ENCODE measurements at places on chromosomes 12 and 14.

GRCh38 chr14:103280278-103280928, 53.6 kb upstream of the EIF5 start:
- DNase-seq, result no peak

DNA sequence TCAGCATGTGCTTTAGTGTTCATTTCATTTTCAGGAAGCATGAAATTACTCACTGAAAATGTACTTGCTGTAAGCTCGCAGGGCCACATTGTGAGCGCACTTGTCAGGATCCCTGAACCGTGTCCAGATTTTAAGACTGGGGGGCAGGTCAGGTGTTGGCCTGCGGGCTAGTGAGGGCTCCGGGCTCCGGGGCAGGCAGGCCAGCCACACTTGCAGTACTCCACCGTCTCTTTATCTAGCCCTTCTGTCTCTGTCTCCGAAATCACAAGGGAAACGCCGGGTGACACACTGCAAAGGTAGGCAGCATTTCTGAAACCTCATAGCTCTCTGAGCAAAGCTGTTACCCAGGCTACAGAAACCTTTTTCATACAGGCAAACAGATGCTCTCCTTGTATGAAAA, 98.7 kb downstream of the EML1 start:
- DNase-seq, result no peak

GRCh38 chr14:53929871-53930715, 26.5 kb downstream of the BMP4 start:
- no peak for DNase-seq

DNA sequence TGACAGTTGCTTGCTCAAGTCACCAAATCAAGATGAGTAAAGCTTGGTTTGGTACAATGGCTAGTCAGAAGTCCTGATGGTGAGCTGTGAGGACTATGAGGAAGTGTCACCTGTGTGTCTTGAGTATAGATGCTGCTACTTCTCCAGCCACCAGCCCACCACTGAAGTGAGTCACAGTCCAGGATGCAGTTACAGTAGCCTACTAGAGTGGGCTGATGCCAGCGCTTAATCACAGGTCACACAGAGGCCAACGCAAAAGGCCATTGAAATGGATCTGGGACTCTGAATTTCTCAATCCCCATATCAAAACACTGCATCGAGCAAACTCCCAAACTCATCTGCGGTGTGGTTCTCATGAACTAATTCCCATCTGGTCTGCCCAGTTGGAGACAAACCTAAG, 223.1 kb downstream of the ANO6 start:
- no peak for DNase-seq

GRCh38 chr14:92866181-92866752, 56.7 kb upstream of the CHGA start:
- no peak for DNase-seq

DNA sequence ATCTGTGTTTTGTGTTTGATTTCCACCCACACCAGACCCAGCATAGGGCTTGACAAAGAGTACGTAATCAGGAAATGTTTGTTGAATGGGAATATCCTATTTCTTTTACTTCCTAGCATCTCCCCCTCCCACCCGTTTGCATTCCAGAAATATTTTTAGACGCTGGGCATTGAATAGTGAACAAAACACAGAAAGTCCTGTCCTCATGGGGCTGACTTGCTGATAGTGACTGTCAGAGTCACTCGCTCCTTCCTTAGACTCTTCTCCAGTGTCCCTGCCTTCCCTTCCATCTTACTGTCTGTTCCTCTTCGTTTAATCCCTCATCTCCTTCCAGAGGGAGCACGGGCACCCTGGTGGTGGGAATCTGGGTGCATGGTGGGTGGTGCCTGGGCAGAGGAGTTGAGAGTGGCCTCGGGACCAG, 53.6 kb downstream of the SLC25A47 start:
- DNase-seq, result no peak

DNA sequence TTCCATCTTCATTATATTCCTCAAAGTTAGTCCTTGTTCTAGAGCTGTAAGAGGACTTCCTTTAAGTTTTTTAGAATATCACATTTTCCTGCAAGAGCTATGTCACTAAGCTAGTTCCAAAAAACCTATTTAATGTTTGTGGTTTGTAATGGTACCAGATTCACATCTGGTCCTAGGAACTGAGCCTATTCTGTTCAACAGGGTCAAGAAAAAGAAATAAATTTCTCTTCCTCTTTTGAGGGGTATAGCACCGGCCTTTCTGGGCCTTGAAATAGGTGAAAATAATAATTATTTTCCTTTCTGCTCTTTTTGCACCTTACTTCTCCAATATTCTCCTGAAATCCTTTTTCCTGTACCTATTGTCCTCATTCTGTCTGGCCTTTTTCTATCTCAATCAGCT, 3.6 kb upstream of the STXBP6 start:
- DNase-seq, result no peak

DNA sequence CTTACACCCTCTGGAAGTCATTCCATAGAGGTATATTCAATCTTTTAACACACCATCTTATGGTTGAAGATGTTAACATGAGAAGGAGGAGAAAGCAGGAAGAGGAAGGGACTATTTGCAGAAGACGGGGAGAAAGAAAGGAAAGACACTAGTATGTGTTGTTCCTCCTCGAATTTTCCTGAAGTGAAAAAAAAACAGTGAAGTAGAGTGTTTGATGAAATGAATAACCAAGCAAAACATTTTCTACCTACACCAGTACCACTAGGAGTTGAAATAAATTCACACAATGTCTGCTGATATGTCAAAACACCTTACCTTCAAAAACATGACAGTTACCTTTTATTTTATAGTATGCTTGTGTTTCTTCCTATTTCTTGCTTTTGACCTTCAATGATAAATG, 1.4 kb upstream of the CNOT2 start:
- no peak for DNase-seq

DNA sequence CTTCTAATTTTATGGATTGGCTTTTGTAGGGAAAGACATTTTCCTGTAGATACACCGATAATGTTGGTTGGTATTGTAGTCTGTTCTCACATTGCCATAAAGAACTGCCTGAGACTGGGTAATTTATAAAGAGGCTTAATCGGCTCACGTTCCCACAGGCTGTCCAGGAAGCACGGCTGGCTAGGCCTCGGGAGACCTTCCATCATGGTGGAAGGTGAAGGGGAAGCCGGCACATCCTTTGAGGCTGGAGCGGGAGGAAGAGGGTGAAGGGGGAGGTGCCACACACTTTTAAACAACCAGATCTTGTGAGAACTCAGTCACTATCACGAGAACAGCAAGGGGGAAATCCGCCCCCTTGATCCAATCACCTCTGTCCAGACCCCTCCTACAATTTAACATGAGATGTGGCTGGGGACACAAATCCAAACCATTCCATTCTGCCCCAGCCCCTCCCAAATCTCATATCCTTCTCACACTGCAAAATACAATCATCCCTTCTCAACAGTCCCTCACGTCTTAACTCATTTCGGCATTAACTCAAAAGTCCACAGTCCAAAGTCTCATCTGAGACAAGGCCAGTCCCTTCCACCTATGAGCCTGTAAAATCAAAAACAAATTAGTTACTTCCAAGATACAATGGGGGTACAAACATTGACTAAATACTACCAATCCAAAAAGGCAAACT, 66.7 kb upstream of the EIF5 start:
- no peak for DNase-seq

DNA sequence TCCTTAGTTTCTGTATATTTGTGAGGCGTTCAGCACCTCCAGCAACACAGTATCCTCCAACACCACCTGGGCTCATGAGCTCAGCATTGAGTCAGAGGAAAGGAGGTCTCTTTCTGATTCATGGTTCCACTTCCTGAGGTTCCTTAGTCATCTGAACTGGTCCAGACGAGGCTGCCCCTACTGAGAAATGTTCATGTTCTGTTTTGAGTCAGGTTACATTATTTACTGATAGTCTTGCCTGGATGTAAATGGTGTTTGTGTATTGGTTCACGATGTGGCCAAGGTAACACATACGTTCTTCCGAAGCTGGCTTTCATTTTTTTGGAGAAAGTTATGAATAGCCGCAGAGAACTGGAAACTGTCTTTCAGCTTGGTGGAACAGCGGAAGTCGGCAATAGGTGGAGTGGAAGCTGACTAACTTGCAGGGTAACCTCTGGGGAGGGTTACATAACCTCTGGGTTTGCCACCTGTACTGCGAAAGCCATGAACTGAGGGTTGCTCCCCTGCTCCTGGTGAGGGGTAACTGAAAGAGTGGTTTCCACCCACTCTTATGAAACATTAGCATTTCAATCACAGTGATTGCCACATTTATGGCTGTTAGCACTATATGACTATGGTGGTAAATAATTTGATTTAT, 42.2 kb upstream of the MANSC4 start:
- peak; percentile 30 for DNase-seq

GRCh38 chr12:96493106-96493505, 3.7 kb downstream of the CFAP54 start:
- DNase-seq, result no peak

DNA sequence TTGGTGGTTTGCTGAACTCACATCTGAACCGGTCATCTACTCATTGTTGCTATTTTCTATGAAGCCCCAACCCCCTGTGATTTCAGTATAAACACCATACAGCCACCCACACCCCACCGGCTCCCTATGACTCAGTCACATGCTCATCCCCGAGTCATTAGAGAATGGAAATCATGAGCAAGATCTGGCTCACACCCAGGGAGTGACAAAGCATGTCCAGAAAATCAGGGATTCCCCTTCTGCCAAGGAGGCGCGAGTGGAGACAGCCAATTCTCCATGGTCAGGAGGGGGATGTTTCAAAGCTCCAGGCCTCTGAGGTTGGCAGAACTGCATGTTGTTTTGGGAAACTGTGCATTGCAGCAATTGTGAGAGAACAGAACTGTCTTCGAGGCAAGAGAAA, 657.5 kb upstream of the TBX3 start:
- DNase-seq, result peak; percentile 2

- DNase-seq, result no peak
These were observed 684.5 kb downstream of the C12orf50 start for GRCh38 chr12:87344699-87345098.

DNA sequence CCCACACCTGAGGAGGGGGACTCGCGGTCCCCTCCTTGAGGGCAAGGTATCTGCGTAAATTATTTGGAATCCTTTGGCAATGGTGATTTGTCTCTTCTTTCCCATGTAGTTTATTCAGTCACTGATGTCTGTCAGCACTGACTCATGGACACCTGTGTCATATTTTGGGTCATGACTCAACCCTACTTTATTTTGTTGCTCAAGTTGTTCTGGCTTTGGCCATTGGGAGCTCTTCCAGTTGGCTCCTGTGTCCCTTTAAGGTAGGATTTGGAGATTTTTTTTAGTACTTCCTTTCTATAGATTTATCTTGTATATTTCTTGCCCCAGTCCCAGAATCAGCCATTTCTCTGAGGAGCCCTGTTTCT, 47.4 kb upstream of the C14orf180 start:
- no peak for DNase-seq

- no peak for DNase-seq
These were observed 165.7 kb downstream of the TBX5 start for GRCh38 chr12:114240288-114240687.

- no peak for DNase-seq
These were observed 498 bp downstream of the GPR132 start for GRCh38 chr14:105064721-105065143.

DNA sequence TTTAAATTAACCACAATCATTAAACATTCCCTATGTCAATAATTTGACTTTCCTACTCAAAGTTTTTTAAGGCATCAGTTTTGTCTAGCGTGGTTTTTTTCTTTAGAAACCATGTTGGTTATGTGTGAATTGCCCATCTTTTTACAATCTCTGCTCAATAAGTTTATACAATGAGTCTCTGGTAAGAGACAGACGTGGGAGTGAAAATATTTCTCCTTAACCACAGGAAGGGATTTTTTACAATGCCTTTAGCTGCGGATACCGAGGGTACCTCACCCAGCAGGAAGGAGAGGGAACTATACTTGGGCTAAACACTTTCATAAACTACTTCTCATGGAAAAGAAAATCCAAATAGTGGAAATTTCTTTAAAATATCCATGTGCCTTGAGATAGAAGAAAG, 191.4 kb upstream of the BCL2L14 start:
- no peak for DNase-seq

DNA sequence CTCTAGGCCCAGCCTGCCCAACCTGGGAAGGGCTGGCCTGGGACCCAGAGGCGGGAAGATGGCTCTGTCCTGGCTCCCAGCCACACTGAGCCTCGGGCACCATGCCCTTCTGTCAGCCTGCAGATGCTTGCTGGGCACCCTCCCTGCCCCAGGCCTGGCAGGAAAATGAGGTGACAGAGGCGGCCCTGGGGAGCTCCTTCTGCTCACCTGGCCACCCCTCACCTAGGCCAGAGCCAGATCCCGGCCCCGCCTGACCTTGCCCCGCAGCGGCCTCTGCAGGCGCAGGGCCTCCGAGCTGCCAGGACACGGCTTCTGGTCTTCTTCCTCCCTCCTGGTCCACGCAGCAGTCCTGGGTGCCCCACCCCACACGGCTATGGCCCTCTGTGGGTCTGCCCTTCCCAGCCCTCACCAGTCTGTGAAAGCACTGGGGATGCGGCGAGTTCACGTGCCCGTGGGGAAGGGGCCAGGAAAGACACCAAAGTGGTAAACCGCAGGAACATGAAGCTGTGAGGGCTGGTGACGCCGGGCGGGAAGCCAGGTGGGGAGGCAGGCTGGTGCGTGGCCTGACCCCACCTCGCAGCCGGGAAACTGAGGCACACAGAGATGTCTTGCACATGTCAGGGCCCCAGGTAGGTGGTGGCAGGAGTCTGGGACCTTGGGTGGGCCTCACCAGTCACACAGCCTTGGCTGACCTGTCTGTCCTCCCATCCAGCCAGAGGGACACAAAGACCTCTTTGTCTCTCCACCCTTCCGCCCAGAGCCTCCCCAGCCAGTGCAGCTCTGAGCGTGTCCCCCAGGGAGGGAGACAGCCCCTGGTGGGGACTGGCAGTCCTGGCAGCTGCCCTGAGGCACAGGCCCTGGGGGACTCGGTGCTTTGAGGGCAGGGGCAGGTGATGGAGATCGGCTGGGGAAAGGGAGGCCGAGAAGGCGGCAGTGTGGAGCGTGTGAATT, 12.8 kb downstream of the BAG5 start:
- no peak for DNase-seq

DNA sequence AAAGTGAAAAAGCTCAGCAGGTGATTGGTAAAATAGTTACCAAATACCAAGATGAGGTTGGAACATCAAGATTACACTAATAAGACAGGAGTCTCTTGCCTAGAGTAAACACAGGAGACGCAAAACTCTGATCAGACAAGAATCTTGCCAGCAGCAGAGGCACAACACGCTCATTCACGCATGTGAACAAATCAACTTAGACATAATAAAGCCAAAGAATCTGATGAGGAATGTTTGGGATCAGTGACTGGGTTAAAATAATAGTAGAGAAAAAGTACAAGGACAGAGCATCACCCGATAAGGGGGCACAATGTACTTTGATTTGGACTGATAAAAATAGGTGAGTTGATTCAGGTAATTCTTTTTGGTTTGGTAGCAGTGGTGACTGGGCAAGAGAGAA, 159.5 kb upstream of the GRIP1 start:
- DNase-seq, result no peak

DNA sequence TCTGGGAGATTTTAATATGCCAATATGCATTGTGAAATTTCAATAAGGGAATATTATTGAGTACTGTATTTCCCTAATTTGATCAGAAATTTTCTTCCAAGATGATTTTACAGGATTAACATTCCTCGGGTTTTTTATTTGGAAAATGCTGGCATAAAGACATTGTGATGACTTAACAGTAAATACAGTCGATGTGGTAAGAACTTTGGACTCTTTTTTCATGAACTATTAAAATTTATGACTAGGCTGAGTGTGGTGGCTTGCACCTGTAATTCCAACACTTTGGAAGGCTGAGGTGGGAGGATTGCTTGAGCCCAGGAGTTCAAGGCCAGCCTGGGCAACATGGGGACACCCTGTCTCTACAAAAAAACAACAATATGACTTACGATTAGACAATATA, 197.1 kb upstream of the RASSF8 start:
- DNase-seq, result no peak

GRCh38 chr14:64761441-64762043, 57.3 kb downstream of the PLEKHG3 start:
- no peak for DNase-seq

Data from activated CD8-positive, alpha-beta memory T cell treated with anti-CD3 and anti-CD28 coated beads for 48 hours (primary cell).